Activated T-helper 1 cell treated with anti-CD3 and anti-CD28 coated beads, Interleukin-2, amount 50 U/mL, for 16 hours (primary cell): ENCODE measurements at places on chromosomes 16 and 17.

DNA sequence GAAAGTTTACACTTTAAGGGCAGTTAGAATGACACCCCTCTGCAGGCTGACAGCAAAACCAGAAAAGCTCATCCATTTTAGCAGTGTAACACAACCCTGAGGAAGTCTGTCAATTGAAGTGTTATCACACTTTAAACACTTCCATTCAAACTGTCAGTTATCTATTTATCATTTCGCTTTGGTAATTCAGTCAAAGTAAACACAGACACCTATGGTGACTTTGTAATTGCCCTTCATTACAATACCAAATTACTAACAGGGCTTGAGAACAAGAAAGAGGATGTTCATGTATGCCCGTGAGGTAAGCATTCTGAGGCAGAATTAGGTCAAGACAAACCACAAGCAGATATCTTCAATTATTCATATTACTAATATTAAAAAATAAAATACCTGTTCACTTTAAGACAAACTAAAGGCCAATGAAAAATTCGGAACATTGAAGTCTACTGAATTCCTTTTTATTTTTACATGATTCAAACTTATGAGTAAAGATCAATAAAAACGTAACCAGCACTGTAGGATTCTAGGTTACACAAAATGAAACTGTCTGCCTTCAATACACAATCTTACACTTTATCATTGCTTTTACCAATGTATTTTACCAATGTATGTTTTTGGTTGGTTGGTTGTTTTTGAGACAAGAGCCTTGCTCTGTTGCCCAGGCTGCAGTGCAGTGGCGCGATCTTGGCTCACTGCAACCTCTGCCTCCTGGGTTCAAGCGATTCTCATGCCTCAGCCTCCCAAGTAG, 57.1 kb downstream of the BRIP1 start:
- no peak for DNase-seq

- no peak for DNase-seq
These were observed 293.1 kb downstream of the MAP2K4 start for GRCh38 chr17:12313786-12314185.

- no peak for DNase-seq
These were observed 69.6 kb downstream of the SEC14L1 start for GRCh38 chr17:77210331-77210730.

DNA sequence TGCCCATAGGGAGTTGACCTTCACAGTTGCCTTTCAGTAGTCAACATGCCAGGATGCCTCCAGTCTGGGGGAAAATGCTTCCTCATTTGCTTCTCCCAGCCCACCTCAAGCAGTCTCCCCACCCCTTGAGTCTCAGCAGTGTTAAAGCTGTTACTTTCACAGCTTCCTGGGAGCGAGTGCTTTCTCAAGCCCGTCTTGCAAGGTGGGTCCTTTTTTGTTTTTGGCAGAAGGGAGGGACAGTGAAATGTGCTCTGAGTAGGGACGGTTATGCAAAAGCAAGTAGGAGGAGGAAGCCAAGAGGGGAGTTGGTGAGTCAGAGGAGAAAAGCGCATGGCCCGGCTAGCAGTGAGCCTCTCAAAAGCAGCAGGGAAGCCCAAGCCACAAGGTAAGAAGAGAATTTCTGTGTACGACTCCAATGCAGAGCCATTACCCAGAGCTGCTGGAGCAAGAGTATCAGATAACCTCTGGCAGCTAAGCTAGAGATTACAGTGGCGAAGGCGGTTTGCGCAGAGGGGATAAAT, at the start of gene CHST4:
CHST4 (plus strand) TSS at position 316 of the 521 bp plus-strand sequence. CDS start 10,252 bp downstream, outside the sequence.
- no peak for DNase-seq

DNA sequence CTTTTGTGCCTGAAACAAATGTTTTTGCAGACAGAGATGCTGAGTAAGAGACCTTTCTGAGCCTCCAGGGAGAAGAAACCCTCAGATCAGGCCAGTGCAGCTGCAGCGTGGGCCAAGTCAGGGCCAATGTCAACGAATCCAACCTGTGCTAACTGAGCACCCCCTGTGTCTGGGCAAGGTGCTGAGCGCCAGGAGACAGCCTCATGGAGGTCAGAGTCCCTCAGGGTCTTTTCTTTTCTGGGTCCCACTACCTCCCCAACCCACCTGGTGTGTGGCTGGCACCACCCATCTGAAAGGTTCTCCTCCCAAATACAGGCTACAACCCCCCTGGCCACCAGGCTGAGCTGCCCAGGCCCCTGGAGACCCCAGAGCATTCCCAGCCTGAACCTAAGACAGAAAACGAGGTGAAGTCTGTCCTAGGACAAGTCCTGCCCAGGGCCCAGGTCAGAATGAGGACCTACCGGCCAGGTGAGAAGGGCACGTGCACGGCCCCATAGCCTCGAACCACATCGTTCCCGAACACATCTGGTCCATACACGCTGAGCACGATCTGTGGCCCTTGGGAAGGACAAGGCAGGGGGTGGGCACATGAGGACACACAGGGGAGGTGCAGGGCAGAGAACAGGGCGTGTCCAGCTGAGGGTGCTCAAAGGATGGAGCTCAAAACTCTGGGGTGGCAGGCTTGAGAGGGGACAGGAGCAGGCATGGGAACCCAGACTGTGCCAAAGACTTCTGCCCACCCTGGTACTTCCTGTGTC, 15.0 kb downstream of the B9D1 start:
- DNase-seq, result no peak

DNA sequence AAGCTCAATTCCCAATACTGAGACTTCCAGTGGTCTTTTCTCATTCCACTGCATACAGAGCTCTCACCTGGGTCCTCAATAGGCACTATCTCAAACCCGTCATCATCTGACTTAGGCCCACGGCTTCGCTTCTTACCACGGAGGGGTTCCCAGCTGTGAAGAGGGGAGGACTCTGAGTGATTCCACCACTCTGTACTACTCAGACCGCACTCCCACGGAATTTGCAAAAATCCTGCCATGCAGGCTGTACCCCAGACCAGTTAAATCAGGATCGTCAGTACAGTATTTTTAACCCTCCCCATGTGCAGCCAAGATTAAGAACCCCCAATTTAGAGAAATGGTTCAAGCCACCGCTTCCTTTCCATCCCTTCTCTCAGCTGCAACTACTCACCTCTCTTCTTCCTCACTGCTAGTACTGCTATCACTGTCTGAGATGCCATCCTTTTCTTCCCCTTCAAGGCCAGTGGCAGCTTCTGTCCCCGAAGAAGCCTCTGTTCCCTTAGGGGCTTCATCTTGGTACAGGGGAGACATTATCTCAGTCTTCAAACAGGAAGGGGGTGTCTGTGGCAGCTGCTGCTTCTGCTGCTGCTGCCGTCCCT, 6.2 kb upstream of the PSMC5 start:
- DNase-seq, result no peak

DNA sequence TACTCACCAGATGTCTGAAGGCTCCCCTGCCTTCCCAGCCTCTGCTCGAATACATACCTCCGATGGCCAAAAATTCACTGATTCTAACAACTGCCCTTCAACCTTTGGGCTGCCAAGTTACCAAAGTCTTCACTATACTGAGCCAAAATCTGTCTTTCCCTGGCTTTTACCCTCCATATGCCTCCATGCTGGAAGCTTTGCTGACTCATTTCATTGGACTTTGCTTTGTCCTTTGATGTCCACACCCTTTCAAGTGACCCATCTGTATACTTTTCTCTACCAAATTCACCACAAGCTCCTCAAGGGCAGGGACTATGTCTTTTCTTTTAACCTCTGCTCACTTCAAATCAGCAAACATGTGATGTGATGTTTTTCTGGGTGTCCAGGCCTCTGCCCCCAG, 21.0 kb upstream of the MTMR4 start:
- DNase-seq, result no peak

DNA sequence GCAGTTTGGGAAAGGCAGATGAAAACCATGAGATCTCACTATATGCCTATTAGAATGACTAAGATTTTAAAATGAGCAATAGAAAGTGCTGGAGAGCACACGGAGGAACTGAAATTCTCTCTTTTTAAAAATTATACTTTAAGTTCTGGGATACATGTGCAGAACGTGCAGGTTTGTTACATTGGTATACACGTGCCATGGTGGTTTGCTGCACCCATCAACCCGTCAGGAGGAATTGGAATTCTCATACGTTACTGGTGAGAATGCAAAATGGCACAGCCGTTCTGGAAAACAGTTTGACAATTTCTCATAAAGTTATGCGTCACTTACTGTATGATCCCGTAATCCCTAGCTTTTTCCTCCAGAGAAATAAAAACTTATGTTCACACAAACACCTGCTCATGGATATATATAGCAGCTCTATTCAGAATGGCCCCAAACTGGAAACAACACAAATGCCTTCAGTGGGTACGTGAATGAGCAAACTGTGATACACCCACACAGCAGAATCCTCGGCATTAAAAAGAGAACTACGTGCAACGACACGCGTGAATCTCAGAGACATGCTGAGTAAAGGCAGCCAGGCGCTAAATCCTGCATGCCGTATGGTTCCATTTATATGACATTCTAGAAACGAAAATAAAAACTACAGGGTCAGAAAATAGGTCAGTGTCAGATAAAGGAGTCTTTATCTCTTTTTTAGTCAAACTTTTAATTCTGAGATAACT, 11.8 kb downstream of the PIK3R6 start:
- no peak for DNase-seq

GRCh38 chr16:11047057-11047456, 102.7 kb downstream of the CLEC16A start:
- DNase-seq, result no peak

DNA sequence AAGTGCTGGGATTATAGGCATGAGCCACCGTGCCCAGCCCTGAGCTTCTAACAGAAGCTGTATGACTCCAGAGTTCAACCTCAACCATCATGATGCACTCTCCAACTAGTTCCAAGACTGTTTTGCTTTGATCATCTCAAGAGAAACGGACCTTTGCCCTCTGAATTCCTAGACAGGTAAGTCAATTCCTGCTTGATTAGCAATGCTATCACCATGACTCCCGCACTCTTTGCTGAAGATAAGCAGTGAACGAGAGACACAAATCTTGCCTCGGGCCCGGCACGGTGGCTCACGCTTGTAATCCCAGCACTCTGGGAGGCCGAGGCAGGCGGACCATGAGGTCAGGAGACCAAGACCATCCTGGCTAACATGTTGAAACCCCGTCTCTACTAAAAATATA, 22.2 kb downstream of the ANKFY1 start:
- no peak for DNase-seq

GRCh38 chr16:84380405-84380804, 12.1 kb downstream of the ATP2C2 start:
- DNase-seq, result no peak

DNA sequence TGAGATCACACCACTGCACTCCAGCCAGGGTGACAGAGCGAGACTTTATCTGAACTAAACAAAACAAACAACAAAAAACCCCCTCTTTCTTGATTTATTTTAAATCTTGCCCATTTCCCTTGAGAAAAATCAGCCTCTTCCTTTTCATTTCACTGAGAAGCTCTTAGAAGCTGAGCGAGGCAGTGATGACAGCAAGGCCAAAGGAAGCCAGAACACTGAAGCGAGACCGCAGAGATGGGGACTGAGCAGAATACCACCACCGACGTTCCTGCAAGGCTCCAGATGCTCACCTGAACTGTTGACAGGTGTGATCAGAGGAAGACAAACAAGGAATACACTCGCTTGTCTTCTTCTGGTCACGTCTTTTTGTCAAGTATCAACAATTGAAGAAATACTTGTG, 30.5 kb upstream of the IRF8 start:
- no peak for DNase-seq

DNA sequence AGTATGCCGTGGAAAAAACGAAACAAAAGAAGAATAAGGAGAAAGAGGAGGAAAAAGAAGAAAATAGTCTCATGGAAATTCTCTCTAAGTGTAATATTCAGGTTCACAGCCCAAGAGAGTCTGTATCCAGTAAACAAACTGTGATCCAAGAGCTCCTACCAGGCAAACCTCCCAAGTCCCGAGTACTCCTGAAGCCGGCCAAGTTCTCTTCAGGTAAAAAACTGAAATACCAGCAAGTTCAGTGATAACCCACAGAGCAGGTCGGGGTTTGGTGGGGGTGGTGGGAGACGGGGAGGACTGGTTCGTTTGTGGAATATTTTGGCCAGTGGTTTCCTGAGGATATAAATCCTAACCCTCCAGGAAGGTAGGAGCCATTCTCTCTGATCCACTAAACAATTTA, 8.5 kb upstream of the TVP23B start:
- no peak for DNase-seq

- no peak for DNase-seq
These were observed 6.9 kb upstream of the TEX2 start for GRCh38 chr17:64269687-64270649.

DNA sequence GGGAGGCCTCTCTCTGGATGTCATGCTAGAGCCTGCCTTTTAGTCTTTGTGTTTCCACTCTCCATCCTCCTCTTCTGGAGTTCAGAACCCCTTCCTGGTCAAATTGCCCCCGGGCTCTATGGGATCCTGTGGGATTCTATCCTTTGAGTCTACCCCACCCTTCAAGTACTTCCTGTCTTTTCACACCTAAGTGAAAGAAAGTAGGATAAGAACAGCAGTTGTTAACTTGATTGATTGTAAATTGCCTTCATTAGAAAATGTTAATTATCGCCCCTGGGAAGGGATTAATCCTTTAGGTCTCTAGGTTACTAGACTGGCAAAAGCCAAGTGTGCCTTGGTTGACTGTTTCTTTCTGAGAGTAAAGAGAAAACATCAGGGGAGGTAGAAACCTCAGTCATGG, 30.1 kb downstream of the PRKCB start:
- DNase-seq, result no peak

DNA sequence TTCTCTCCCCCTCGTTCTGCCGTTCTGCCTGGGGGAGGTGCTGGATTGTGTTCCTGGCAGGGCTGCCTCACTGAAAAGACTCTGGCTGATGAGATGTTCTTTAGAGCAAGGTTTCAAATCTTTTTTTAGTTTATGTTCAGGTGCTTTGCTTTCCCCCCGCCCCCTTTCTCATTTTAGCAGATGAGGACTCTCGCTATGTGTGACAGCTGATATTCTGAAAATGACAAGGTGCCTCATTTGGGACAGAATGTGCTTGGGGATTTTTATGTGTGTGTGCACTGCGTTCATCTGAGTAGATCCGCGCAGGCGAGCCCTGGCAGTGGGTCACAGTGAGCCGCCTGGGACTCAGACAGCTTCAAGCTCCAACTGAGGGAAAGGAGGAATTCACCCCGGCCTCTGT, 205.9 kb downstream of the HS3ST4 start:
- no peak for DNase-seq

DNA sequence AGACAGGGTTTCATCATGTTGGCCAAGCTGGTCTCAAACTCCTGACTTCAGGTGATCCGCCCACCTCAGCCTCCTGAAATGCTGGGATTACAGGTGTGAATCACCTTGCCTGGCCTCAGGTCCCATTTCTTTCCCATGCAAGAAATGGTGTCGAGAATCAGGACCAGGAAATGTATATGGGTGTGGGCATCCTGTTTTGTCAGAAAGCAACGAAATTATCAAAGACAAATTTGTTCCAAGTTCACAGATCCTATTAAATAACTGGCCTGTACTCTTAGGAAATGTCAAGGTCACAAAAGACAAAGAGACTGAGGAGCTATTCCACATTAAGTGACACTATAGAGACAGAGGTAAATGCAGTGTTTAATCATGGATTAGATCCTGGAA, 17.1 kb upstream of the ST6GALNAC1 start:
- no peak for DNase-seq

GRCh38 chr16:51797669-51798259, 646.7 kb upstream of the SALL1 start:
- no peak for DNase-seq
